Epithelial cell of umbilical artery (primary cell): ENCODE measurements at places on chromosomes 16 and 17. TPM values are rescaled to one million over a fixed set of nuclear protein-coding genes. Genes with fewer than 3 reads are reported as not detected.

The CUEDC1 gene
- total RNA-seq: 2.9 and 4.0 TPM in 2 replicates

The HSPB9 gene
- total RNA-seq: 0.15 TPM in 1 of 2 replicates, not detected in the other

The ATP1B2 gene
- total RNA-seq: not detected in 2 replicates

The SLFN14 gene
- not detected in 2 replicates for total RNA-seq

The CACNA1G gene
- not detected in 2 replicates for total RNA-seq

The SPATA22 gene
- total RNA-seq: 0.30 and 1.3 TPM in 2 replicates

The RAPGEFL1 gene
- total RNA-seq: 0.91 and 2.9 TPM in 2 replicates

The RNF222 gene
- total RNA-seq: not detected in 2 replicates

The TMEM220 gene
- total RNA-seq: 0.46 and 2.6 TPM in 2 replicates

The SCNN1G gene
- total RNA-seq: not detected in 2 replicates

The CFAP97D1 gene
- not detected in 2 replicates for total RNA-seq

The SLC35G6 gene
- not detected in 2 replicates for total RNA-seq

The NEUROD2 gene
- total RNA-seq: not detected in 2 replicates
